ENCODE measurements at places on chromosomes 3 and 15. TPM values are rescaled to one million over a fixed set of nuclear protein-coding genes. Genes with fewer than 3 reads are reported as not detected.

DNA sequence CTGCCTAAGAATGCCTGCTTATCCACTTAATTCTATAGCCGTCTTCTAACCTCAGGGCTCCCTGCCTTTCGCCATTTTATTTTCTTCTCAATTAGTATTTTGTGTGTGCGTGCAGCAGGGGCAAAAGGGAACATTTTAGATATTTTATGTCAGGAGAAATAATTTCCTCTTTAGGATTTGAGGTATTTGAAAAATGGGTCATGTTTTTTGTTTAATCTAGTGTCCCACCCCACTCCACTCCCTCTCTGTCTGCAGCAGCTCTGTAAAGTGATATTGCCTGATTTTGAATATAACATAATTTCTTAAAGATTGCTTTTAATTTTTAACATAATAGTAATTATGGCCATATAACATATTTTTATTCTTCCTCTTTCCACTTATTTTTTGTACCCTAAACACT, 593.2 kb upstream of the DPPA4 start:
- DNase-seq = no peak

- DNase-seq = no peak
Measured at GRCh38 chr15:47514200-47514652, 203.1 kb upstream of the SEMA6D start.

- DNase-seq = no peak
Measured at GRCh38 chr3:134597390-134597970, 53.3 kb downstream of the KY start.

DNA sequence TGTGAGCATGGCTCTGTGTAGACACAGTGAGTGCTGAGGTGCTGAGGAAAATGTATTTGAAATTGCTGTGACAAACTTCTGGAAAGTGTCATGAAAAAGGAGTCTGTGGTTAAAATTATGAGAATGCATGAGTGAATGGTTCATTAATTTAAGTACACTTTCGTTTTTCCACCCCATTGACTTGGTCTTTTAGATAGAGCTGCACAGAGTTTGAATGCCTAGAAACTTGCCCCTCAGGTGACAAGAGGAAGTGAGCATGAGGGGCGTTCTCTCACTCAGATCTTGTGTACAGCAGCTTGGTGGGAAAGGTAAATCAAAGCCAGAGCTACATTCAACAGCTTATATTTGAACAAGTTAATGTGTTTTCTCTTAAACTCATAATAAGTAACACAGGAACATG, 296.8 kb downstream of the WDR72 start:
- DNase-seq = no peak

GRCh38 chr3:48306290-48306689, 27.2 kb downstream of the SPINK8 start:
- DNase-seq = no peak

- no peak for DNase-seq
Measured at GRCh38 chr15:52730173-52730572, 51.0 kb upstream of the ATOSA start.

DNA sequence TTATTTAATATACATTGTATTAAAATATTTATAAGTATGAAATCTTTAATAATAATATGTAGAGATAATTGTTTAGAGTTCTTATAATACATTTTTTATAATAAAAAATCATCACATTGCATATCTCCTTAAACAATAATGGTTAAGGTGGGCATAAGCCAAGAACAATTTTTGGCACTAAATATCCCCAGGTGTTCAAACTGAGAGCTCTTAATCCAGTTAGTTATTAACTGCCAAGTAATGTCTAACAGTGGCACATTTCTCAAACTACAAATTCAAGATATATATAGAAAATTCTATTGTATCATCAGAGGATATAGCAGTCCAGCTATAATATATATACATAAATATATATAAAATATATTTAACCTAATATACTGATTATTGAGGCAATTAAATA, 680.8 kb downstream of the SI start:
- DNase-seq = no peak

DNA sequence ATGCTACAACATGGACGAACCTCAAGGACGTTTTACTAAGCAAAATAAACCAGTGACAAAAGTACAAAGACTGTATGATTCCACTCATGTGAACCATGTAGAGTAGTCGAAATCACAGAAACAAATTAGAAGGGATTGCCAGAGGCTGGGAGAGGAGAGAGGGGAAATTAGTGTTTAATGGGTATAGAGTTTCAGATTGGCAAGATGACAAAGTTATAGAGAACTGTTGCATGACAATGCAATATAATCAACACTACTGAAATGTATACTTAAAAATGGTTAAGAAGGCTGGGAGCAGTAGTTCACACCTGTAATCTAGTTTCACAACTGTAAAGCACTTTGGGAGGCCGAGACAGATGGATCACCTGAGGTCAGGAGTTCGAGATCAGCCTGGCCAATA, 36.9 kb downstream of the PLS1 start:
- no peak for DNase-seq

- DNase-seq = no peak
Measured at GRCh38 chr3:62097121-62097520, 276.2 kb downstream of the FEZF2 start.

- DNase-seq = no peak
Measured at GRCh38 chr3:141859651-141860050, 16.8 kb upstream of the ATP1B3 start.

Gene ANKUB1
- not detected for total RNA-seq

GRCh38 chr3:21109056-21109455, 642.0 kb downstream of the ZNF385D start:
- no peak for DNase-seq

Gene NLGN1
- total RNA-seq = 7.8 TPM

Gene MUC20
- total RNA-seq = 5.4 TPM

DNA sequence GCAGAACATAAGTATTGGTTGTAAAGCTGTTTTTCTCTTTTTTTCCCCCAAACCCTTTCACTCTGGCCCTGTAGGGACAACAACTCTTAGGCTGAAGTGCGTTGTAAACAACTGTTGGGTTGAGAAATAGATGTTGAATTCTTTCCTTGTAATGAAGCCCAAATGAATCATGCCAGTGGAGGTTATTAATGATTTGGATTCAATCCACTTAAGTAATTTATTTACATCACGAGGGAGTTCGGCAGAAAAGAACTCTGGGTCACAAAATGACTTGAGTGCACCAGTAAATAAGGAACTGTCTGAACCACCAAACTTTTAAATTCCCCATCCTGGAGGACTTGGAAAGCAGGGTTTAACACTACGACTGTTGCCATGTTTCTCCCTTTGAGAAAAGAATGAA, 218.9 kb downstream of the PDZRN3 start:
- no peak for DNase-seq

DNA sequence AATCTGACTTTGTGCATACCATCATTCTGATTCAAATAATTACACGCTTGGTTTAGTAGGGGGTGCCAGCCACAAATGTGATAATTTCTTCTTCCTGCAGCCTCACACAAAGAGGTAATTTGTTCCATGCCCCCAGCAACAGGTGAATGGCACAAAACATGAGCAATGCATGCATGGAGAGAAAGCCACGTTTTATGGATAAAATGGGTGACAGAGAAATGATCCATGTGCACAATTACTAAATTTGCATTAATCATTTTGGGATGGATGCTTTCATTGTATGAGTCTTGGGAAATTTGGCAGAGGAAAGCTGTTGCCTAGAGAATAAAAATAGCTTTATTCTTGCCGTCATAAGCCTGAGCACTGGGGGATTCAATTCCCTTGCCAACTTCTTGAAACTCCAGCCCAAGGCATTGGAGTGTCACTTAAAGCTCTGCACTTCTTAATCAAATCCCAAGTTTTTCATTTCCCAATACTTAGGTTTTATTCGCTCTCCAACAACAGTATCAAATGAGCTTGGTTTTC, 411.6 kb downstream of the GBE1 start:
- DNase-seq = no peak

Gene PYDC2
- not detected for total RNA-seq

DNA sequence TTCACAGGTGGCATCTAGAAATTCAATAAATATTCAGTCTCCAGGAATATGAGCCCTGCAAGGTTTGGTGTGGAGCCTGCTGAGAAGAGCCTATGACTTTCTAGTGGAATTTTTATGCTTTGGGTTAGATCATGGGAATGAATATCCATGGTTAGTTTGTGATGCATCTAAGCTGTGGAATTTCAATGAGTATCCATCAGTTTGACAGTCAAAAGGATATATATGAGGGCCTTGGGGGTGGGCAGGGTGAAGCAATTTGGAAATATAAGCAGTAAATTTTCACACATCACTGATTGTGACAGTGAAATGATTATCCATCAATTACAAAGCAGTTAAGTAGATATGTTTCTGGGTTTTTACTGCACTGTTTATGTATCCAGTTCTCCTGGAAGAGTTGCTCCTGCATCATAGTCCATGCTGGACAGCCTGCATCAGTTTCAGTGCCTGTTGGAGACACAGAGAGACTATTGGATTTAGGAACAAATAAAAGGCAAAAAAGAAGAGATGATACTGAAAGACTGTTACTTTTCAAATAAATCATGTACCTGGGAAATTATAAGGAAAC, 530.8 kb downstream of the MFSD1 start:
- no peak for DNase-seq

DNA sequence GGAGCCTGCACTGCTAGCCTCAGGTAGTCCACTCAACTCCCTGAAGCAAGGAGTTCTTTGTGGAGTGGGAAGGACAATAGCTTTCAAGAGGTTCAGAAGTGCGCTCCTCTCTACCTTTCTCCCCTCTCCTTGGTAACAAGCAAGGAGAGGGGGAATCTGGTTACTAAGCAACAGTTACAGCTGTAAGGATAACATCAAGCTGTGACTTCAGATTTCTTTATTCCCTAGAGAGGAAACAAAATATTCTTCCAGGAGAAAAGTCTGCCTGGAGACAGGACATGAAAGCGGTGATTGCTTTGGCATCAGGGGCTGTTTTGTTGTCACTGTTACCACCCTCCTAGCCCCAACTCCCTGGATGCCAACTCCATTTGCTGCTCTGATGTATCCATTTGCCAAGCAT, 70.4 kb downstream of the TRANK1 start:
- no peak for DNase-seq
